Stimulated activated naive CD4-positive, alpha-beta T cell (primary cell): ENCODE measurements at places on chromosomes 7 and 10.

GRCh38 chr10:36592964-36593363, 532.4 kb upstream of the ANKRD30A start:
- no peak for DNase-seq

DNA sequence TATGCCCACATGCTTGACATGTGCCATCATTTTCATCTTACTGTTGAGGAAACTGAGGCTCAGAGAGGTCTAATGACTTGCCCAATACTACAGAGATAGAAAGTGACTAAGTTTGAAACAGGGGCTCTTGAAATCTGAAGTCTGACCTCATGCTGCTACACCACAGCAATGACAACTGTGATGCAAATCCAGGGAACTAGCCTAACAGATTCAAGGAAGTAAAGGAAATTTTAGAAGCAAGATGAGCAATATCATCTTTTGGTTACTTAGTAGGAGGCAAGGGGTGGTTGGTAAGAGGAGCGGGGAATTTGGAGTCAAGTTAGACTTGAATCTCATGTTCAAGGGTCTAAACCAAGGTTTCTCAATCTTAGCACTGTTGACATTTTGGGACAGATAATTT, 26.3 kb upstream of the OSBPL3 start:
- DNase-seq: no peak

GRCh38 chr7:73907554-73908122, 46.7 kb downstream of the TMEM270 start:
- no peak for DNase-seq

DNA sequence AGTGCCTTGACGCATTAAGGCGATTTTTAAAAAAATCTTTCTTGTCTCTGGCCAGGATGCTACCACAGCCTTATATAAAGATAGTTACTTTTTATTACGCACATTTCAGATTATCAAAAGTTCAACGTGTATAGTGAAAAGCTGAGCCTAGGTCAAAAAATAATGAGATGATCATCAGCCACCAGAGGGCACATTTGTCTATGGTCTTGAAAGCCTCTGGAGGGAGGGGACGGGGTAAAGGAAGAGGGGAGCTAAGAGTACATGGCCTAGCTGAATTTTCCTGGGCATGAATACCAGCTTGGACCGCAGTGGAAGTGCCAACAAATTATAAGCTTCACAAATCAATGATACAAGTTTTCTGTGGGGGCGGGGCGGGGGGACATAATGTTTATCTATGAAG, 285.9 kb upstream of the SMIM30 start:
- no peak for DNase-seq

- DNase-seq: no peak
Observed at GRCh38 chr10:26755443-26755903, 58.0 kb downstream of the PDSS1 start.

DNA sequence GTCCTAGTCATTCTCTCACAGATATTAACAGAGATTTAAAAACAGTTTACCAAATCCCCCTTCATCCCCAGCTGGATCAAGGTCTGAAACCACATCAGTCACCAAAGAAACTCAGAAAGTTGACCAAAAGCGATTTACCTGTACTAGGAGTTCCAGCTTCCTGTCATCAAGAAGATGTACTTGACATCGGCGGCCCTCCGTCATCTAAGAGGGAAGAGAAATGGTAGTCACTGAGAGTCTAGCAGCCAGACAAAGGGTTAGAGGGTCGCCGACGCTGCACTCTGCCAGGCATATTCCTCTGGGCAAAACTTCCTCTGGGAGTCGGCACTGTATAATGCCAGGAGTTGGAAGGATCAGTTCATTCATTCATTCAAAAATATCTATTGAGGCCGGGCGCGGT, 271.9 kb downstream of the PRPF18 start:
- no peak for DNase-seq
